ENCODE measurements at places on chromosomes 3 and 15.

GRCh38 chr15:90545095-90545494, 15.4 kb downstream of the CRTC3 start:
- no peak for DNase-seq

DNA sequence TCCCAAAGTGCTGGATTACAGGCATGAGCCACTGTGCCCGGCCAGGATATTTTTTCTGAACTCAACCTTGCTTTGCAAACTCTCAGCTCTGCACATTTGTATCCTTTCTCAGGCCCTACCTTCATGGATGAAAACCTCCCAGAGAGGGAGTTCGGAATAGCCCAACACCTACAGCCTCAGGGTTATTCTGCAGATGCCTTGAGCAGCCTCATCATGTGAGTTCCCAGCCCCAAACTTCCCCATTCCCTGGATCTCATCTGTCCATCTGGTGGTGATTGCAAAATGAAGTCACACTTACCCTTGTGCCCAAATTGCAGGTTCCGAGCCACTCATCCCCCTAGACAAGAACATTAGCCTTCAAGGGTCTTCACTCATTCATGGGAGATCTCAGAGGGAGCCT, 39.9 kb upstream of the KLHL25 start:
- DNase-seq, result no peak

- DNase-seq, result no peak
These were observed 193.5 kb upstream of the ZBTB20 start for GRCh38 chr3:115340586-115340985.

GRCh38 chr15:99481113-99481950, 84.5 kb upstream of the MEF2A start:
- no peak for DNase-seq

DNA sequence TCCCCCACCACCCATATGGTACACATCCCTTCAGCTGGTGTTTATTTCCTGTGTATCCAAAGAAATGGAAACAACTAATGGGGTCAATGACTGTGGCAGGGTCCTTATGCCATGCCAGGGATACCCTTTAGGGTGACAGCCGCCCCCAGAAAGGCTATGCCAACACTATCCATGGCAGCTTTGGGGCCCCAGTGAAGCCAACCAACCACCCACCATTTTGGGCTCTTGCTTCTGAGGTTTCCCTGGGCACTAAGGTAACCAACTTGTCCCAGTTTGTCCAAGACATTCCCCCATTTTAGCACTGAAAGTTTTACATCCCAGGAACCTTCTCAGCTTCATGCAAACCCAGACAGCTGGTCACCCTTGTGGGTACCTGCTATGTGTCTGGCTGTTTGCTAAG, 233.1 kb downstream of the VPS13C start:
- no peak for DNase-seq

DNA sequence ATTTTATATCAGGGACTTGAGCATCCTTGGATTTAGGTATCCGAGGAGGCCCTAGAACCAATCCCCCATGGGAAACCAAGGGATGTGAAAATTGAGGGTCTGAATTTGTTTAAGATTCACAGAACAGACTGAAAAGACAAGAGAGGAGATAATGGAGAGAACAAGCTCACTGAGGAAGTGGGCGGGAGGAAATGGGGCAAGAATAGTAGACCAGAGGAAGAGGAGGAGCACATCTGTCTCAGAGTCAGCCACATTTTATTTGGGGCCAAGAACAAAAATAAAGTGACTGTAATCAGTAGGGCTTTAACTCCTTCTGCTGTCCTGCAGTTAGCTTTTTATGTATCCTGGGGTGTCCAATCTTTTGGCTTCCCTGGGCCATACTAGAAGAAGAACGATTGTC, 63.8 kb downstream of the BLM start:
- no peak for DNase-seq

DNA sequence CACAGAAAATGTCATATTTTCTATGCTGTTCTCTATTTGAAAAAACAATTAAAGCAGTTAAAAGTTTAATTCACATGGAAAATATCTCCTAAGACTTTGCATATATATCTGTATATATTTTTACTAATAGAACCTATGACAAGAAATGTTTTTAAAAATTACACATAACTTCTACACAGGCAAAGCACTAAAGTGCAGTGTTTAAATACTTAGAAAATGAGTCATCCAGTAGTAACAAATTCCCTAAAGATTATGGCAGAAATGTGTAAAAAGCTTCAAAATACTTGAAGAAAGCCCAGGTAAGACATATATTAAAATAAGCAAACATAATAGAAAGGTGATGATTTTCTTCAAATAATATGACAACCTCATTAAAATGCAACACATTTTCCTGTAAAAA, 236.6 kb downstream of the TBC1D5 start:
- DNase-seq, result no peak

DNA sequence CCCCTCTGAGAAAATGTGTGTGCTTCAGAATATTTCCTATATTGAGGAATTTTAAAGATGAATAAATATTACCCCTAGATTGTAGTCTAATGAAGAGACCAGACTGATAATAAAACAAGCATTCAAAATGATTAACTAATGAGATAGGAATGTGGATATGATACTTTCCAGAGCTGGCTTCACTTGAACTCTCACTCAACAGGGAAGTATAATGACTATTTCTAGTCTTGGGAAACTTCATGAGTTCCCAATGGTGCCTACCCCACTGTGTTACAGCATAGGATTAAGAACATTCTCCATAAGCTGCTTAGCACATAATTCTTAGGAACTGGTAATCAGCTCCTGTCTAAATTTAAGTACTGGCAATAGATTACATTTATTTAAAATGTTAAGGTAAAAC, 261.5 kb upstream of the ZNF385D start:
- no peak for DNase-seq

- peak; percentile 54 for DNase-seq
These were observed 5.4 kb downstream of the ZIC1 start for GRCh38 chr3:147414390-147415138.

DNA sequence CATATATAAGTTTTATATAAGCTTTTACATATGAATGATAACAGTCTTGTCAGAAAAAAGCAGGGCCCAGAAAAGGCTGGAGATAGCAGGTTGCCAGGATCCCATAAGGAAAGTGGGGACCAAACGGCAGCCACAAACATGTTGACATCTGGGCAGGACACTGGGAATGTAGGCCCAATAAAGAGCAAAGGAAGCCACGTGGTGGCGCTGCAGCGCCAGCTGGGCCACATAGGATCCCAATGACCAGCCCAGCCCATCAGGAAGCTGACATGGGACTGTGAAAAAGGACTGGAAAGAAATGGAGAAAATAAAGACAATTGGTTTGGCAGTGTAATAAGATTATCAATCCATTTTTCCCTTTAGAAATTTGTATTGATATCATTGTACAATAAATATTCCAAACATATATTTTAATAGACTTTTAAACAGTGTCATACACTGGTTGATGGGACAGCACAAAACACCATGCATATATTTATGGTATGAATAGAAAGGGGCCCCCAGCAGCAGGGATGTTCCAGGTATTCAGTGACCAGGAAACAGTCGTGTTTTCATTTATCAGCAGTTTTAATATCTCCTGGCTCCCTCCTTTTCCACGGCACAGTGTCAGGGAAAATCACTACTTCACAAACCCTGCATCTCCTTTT, 89.0 kb upstream of the STRIT1 start:
- peak; percentile 80 for DNase-seq

DNA sequence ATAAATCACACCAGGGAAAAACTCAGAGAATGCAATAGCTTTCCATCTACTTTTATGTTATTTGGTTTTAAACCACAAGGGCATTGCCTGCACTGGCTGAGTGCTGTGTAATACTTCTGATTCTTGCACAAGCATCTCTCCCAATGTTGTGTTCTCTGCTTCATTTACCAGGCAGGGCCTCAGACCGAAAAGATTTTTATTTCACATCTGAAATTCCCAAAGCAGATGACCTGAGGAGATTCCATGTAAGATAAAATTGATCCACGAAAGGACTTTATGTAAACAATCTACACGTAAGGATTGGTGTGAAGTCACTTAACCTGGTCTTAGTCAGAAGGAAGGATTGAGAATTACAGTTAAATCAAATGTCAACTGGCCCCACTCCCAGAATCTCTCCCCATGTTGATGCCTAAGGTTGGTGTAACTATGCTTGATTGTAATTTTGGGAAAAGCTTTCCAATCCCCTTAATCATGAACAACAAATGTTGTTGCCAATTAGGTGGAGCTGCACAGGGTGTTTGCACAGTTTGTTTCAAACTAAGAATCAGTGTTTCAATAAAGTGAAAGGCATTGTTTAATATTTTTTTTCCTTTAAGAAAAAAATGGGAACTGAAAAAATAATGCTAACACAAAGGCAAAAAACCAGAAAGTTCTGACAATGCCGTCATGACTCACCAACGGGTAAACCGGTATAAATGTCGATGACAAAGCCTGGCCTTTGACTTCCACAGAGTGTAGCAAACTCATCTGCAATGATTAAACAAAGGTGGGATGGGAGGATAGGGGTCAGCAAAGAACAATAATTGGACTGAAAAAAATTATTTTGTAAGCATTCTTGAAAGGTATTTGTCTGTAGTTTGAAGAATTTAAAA, 128.6 kb downstream of the DUT start:
- DNase-seq, result no peak

DNA sequence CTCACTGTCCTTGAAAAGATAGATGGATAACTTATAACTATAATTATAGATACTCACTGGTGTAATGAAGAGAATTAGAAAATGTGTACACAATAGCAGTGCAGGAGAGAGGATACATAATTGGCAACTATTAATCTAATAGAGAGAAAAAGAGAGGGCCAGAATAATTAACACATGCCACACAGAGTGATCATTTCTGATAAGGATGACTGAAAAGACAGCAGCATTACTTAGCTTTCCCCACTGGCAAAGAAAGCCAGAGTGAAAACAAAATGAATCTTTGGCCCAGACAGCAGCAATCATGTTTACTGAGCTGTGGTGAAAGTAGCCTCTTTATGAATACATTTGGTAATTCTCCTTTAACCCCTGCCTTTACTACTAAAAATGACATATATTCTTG, 493.3 kb upstream of the ROBO1 start:
- no peak for DNase-seq

DNA sequence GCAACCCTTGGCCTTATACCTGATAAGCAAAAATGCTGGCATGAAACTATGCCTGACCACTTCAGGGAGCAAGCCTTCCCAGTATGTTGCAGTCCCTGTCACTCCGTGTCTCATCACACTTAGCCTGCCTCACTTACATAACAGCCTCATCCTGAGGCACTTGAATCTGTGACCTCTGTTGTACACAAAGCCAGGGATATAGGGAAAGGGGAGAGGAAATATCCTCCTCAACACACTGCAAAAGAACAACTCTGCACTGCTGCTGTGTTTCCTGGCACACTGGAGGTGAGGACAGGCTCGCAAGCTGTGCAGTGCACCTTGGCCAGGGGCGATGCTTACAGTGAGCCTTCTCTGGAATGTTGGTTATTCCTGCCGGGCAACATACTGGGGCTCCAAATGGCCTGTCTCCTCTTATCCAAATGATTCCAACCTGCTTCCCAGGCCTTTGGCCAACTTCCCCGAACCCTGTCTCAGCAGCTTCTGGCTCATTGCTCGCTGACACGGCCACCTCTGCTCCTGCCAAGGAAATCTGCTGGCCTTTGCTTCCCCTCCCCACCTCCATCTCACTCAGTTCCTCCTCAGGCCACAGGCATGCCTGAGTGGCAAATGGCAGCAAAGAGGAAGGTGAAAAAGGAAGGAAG, 109.2 kb downstream of the CD47 start:
- DNase-seq, result peak; percentile 69

GRCh38 chr15:90031231-90031791, 30.2 kb downstream of the ZNF710 start:
- no peak for DNase-seq

- DNase-seq, result peak; percentile 87
These were observed 213.5 kb upstream of the PRICKLE2 start for GRCh38 chr3:64438812-64439211.
